ENCODE measurements at places on chromosomes 4 and X.

DNA sequence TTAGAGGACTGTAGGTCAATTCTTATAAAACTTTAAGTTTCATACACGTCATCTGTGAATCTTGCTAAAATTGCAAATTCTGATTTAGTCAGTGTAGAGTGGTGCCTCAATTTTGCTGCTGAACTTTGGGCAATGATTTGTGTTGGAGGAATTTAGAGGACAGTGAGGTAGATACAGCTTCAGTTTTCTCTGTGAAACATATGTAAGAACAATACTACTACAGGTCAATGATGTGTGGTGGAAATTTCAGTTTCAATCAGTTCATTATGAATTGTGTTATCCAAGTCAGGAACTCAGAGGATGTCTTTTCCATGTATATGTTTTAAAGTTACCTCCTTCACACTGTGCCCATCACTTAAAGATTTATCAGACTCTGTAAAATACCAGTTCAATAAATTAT, 1597.8 kb upstream of the PCDH10 start:
- DNase-seq, result no peak

DNA sequence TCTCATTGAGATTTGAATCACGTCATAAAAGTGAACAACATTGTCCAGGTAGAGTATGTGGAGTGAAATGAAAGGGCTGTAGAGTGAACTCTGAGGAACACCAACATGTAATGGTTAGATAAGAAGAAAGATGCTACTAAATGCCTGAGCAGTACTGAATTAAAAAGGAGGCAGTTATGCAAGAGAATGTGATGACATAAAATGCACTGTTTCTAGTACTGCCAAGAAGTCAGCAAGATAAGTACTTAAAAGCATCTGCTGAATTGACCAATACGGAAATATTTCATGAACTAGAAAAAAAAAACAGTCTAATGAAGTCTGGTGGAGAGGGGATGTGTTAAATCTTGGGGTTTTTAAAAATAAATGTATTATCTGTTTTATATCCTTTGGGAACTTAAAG, 583.8 kb upstream of the GALNT7 start:
- DNase-seq, result no peak

DNA sequence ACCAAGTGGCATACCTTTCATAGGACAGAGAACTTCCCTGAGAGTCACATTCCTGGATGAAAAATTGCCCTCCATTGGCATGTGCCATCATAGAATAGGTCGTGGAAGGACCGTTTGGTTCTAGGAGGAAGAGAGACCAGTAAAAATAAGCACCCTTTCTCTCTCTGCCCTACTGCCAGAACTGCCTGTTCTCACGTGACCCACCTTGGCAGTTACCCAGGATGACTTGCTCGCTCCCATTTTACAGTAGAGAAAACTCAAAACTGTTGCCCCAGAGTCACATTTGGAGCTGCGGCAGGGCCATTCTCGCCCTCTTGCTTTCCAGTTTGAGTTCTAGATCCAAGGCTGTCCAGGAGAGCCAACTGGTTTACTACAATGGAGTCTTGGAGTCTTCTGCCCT, 1.1 kb upstream of the NLGN3 start:
- DNase-seq, result no peak

GRCh38 chrX:50700921-50701320, 113.1 kb downstream of the SHROOM4 start:
- no peak for DNase-seq

- DNase-seq, result no peak
These were observed 49.6 kb downstream of the GRIA2 start for GRCh38 chr4:157270108-157270507.

DNA sequence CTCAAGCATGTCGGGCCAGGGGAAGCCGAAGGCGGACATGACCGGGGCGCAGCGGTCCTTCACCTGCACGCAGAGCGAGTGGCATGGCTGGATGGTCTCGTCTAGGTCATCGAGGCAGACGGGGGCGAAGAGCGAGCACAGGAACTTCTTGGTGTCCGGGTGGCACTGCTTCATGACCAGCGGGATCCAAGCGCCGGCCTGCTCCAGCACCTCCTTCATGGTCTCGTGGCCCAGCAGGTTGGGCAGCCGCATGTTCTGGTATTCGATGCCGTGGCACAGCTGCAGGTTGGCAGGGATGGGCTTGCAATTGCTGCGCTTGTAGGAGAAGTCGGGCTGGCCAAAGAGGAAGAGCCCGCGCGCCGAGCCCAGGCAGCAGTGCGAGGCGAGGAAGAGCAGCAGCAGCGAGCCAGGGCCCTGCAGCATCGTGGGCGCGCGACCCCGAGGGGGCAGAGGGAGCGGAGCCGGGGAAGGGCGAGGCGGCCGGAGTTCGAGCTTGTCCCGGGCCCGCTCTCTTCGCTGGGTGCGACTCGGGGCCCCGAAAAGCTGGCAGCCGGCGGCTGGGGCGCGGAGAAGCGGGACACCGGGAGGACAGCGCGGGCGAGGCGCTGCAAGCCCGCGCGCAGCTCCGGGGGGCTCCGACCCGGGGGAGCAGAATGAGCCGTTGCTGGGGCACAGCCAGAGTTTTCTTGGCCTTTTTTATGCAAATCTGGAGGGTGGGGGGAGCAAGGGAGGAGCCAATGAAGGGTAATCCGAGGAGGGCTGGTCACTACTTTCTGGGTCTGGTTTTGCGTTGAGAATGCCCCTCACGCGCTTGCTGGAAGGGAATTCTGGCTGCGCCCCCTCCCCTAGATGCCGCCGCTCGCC, at the start of gene SFRP2:
Gene SFRP2, minus strand, starts transcription at position 671 of the 864 bp plus-strand sequence. Its CDS starts 248 bp downstream, at position 423.
- no peak for DNase-seq

DNA sequence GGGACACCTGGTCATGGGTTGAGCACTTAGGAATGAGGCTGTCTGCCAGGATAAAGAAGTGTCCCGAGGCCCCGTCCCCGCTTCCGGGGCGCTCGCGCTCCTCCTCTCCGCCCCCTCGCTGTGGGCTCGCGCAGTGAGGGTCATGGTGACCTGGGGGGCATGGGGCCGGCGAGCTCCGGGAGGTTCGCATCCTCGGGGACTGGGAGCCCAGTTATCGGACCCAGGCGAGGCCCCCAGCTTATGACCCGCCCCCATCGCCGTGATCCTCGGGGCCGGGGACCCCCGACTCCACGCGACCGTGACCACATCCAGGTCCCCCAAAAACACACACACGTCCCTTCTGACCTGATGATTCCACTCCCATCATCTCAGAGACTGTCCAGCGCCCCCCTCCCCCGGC, 35.3 kb upstream of the SRPX start:
- no peak for DNase-seq

- peak; percentile 66 for DNase-seq
These were observed at the start of gene UNC5C for GRCh38 chr4:95548738-95549245. UNC5C (minus strand) TSS chr4:95548973.
